Amygdala (tissue), 56 donors: ENCODE measurements at places on chromosomes 3 and 15.

DNA sequence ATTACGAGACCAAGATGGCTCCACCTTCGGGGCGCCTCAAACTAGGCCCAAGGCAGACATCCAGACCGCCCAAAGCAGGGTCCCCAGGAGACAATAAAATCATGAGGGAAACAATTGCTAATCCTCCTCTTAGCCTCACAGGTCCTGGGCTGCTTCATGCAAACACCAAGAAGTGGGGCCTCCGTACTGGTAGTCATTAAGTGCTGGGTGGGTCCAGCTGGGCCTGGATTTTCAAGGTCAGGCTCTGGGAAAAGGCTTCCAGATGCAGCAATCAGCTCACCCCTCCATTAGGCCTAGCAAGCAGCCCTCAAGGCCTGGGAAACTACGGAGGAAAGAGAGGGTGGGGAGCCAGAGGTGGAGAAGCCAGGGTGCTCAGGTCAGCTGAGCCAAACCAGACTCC, 634 bp downstream of the FBXL22 start:
- no peak for DNase-seq

DNA sequence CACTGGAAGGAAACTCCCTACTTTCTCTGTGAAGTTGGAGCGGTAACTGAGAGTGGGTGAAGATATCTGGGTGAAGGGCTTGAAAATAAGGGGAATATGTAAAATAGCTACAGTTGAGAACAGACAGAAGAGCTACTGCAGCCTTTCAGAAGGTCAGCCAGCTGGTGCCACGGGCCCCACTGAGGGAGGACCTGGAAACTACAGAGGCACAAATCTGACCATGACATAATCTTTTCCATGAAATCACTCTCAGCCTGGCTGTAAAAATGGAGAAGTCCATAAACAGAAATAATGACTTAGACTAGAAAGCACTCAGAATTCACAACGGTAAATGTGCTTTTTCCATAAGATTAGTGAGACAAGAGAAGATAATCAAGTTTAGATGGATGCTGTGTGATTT, 46.4 kb downstream of the ST3GAL6 start:
- DNase-seq: no peak

DNA sequence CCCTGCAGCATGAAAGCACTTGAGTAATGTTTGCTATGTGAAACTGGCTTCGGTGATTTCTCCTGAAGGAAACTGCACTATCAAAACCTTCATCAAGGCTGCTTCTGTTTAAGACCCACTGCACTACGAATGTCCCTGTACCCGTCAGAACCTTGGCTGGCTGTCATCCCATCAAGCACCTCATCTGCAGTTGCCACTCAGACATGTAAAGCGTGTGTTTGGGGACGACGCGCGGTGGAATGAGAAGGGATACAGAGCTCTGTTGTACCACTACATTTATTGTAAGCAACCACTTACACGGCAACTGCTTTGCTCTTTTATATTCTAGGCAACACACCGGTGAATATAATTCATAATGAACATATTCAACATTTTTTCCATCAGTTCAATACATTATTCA, 147.6 kb downstream of the TIGIT start:
- no peak for DNase-seq

GRCh38 chr15:78640527-78641101, 396 bp downstream of the CHRNB4 start:
- DNase-seq: no peak

DNA sequence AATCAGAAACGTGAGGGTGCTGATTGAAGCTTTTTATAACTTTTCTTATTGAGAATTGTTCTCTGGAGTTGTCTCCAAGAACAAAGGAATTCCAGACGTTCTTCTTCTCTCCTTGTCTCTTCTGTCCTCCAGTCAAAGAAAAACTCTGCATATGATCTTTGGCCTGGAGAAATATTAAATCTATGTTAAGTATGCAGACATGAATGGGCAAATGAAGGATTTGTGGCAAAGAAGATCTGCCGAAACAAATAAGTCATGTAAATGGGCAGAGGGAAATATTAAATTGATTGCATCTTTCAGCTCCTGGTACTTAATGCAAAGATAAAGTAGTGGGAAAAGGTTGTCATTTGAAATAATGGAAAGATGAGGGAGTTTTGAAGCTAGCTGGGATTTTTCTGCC, 74.9 kb downstream of the IGF1R start:
- DNase-seq: no peak

GRCh38 chr15:59843609-59844008, 154.5 kb upstream of the BNIP2 start:
- no peak for DNase-seq

- DNase-seq: no peak
These were observed 24.5 kb upstream of the PSMD6 start for GRCh38 chr3:64047787-64048186.
